BE2C (cell line): ENCODE measurements at places on chromosomes 2 and 18.
A peak's percentile ranks its signal among the peaks of the same experiment; 100 is the strongest.

DNA sequence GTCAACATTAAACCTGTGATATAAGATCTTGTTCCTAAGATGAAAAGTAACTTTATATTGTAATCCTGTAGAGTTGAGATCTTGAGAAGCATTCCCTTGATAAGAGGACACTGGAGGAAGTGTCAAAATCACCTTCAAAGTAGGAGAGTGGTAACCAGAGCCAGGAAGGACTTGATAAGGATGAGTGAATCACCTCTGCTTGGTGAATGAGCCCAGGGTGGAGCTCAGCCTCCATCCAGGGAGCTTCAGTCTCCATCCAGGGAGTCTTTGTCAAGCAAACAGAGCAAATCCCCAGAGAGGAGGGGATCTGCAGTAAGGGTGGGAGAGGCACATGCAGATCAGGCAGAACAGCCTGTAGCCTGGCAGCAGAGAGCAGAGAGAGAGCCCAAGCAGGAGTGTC, 167.1 kb upstream of the SIX2 start:
- no peak for DNase-seq

GRCh38 chr18:55261253-55261652, 302.0 kb upstream of the CCDC68 start:
- DNase-seq: no peak

- DNase-seq: no peak
These were observed 36.0 kb downstream of the PAIP2B start for GRCh38 chr2:71190656-71191569.

DNA sequence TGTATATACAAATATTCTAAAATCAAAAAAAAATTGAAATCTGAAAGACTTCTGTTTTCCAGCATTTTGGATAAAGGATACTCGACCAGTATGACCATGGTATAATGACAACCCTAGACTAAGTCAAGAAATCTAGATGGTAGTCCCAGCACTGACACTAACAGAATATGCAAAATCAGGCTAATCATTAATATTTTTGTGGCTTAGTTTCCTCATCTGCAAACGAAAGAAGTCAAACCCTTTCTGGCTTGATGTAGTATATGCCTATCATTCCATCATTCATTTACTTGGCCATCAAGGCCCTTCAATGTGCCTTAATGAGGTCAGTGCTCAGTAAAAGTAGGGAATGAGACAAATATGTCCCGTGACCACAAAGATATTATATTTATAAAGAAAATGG, 83.5 kb downstream of the NCKAP5 start:
- no peak for DNase-seq

- DNase-seq: peak; percentile 31
These were observed 2.3 kb downstream of the MSL3B start for GRCh38 chr2:233865838-233866237.

DNA sequence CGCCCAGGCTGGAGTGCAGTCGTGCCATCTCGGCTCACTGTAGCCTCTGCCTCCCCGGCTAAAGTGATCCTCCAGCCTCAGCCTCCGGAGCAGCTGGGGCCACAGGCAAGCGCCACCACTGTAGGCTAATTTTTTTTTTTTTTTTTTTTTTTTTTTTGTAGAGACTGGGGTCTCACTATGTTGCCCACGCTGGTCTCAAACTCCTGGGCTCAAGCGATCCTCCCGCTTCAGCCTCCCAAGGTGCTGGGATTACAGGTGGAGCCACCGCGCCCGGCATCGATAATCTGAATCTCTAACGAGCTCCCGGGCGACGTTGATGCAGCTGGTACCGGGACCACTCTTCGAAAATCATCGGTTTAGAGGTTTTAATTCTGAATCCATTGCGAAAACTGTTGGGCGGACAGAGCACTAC, 520 bp upstream of the CYP20A1 start:
- DNase-seq: no peak
